Daoy (cell line): ENCODE measurements at places on chromosomes 6 and 20.
A peak's percentile ranks its signal among the peaks of the same experiment; 100 is the strongest.

DNA sequence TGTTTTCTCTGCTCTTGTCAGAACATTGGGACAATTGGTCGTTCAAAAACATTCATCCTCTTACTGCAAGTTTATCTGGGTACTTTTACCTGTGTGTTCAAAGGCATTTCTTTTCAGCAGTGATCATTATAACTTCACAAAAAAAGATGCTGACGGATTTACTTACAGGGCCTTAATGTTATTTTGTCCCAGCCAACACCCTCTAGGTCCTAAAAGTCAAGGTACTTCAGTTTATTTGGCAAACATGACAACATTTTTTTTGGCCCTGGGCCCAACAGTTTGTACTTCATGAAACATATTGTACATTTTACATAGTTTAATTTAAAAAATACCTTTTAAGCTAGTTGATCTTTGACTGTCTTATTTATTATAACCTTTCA, 241.2 kb upstream of the TAB2 start:
- no peak for DNase-seq

DNA sequence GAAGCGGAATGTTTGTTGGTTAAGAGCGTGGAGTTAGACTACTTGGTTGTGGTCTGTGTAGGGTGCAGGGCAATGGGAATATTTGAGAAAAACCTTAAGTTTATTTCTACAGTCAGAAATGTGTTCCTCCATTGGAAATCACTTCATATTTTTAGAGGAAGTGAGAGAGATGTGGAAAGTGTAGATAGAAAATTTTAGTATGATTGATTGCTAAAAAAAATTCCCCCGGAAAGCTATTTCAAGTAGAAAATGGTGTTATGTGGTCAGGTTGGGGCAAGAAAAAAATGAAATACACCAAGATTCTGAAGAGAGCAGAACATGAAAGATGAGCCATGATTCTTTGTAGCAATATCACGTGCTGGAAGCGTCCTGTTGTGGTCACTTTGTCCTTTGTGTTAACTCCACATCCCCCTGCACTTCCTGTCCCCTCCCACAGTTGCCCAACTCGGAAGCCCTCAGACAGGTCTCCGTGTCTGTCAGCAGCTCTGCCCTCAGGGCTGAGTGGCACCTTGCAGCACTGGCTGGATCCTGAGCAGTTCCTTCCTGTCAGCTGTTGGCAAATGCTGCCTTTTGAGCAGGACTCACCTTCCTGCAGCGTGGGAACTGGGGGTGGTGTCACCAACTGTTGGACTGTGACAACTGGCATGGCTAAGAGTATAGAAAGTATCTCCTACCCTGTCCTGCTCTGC, 137.5 kb upstream of the SLC24A3 start:
- no peak for DNase-seq

DNA sequence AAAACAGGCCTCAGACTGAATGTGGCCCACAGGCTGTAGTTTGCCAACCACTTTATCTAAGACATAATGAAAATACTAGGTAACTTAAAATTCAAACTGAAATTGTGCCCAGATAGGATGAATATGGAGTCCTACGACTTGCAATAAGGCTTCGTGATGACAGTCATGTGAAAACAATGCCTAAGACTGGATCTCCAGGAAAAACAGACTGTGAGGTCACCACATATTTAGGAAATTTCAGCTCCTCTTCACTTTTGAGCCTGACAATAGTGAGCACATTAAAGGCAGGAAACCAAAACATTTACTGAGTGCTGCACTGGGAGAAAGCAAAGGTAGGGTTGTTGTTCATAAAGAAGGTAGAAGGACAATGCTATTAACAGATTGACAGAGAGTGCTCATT, 50.0 kb downstream of the RTN4IP1 start:
- no peak for DNase-seq

GRCh38 chr6:88494401-88495140, 328.4 kb upstream of the CNR1 start:
- DNase-seq = no peak

DNA sequence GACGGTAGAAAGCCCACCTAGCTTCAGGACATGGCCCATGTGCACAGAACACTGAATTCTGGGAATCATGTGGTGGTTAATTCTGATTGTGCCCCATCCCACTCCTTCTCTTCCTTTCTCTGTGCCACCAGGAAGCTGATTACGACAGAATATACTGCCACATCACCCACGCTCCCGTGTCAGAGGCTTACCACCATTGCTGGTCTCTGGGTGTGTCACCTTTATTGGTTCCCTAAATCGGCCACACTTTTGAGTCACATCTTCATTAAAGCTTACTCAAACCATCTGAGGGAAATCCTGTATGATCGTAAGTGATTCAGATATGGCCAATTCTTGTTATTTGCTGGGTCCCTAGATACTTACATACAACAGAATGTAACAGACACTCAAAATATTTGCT, 3.1 kb downstream of the TRMT6 start:
- DNase-seq = no peak

DNA sequence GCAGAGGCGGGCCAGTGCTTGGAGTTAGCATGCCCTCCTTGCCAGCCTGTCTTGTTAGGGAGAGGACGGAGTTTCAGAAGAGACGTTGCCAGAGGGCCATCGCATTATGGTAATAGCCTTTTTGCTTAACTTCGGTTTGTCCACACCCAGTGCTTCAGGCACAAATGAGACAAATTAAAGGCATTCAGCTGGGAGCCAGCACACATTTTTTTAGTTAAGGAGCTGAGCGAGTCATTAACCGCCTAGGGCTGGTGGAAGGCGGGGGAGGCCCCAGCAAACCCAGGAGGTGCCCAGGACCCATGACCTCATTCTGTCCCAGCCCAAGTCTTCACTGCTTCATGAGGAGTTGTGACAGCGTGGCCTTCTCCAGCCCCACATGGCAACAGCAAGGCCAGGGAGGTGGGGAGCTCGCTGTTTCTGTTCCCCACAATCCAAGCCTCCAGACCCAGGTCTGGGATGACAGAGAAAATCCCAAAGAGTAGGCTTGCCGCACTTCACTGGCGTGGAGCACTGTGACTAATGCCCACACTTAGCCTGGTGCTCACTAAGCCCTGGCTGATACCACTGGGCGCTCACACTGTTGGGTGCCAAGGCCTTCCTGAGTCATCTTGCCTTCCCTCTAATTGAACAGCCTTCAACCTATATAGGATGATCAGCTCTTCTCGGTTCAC, 237.1 kb downstream of the ANKRD60 start:
- DNase-seq = peak; percentile 93

DNA sequence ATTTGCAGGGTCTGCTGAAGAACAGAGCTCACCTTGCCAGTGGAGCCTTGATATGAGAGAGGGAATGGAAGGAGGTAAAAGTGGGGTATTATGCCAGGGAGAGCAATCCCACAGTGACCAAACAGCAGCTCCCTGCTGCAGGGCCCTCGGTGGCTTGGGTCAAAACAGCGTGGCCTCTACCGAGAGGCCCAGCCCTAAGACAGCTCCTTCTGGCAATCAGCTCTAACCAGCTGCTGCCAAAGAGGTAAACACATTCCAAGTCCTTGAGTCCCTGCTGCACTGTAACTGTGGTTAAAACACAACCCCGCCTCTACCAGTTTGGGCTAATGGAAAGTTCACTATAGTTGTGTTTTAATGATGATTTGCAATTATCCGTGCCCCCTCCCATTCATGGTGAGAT, 1.4 kb upstream of the DAAM2 start:
- DNase-seq = no peak

DNA sequence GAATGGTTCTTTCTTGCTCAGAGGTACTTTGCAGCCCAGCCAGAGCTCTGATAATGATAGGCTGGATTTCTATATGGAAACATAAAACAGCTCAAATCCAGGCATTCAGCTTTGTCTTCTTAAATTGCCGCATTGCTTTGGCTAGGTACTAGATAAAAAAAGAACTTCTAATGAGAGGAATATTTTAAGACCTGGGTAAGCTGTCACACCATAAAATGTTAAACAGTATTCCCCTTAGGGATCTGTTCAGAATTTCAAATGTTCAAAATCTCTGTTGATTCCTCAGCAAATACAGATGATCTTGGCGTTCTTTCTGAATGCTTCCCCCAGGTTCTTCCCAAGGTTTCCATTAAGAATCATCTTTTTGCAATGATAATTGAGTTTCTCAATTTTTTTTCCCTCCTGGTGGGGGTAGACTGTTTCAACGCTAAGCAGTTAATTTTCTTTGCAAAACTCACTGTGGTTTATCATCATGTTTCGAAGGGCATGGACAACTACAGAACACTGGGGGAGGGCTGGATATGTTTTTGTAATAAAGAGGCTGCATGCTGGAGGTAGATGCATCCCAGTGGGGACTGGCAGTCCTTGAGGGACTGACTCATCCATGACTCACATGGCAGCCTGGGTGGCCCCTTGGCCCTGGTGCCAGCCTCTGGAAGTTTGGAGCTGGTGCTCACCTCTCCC, 31.0 kb downstream of the TIAM2 start:
- DNase-seq = peak; percentile 99

DNA sequence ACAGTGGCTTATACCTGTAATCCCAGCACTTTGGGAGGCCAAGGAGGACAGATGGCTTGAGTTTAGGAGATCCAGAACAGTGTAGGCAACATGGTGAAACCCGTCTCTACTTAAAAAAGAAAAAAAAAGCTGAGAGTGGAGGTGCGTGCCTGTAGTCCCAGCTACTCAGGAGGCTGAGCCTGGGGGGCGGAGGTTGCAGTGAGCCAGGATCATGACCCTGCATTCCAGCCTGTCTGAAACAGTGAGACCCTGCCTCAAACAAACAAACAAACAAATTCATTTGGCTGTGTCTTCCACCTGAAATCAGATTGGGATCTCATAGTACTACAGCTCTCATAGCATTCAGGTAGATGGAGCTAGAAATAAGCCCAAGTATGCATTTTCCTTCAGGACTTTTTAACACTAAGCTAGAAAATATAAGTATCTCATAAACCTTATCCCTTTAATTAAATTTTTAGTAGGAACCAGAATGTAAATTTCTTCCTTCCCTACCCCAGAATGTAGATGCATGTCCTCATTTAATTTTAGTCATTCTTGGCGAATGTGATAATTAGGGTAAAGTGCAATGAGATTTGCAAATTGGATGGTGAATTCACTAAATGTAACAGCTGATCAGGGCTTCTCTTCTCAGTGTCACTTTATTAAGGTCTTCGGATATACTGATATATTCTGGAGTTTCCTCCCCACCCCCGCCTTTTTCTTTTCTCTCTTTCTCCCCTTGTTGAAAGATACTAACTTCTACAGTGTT, 190.4 kb downstream of the CDKAL1 start:
- DNase-seq = no peak

DNA sequence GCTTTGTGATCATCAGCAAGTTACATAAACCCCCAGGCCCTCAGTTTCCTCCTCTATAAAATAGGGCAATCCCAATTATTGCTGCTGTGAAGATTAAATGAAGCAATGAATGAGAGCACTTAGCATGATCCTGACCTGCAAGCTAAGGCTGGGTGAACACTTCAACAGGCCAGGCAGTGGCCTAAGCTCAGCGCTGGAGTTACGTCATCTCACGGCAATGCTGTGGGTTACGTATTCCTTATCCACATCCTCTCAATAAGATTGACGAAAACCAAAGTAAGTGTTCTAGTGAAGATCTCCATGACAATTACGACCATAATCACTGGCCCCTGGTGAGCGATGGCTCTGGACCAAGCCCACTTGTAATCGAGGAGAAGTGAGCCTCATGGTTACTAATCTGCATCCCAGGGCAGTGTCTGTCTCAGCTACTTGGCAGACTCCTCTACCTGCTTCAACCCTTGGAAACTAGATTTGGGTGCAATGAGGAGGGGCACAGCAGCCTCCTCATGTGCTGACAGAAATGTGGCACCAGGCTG, 274.1 kb upstream of the ARID1B start:
- DNase-seq = peak; percentile 33

GRCh38 chr20:55173601-55174000, 698.2 kb downstream of the DOK5 start:
- DNase-seq = peak; percentile 42

- DNase-seq = peak; percentile 28
These were observed 18.6 kb downstream of the SNX14 start for GRCh38 chr6:85574932-85575598.

DNA sequence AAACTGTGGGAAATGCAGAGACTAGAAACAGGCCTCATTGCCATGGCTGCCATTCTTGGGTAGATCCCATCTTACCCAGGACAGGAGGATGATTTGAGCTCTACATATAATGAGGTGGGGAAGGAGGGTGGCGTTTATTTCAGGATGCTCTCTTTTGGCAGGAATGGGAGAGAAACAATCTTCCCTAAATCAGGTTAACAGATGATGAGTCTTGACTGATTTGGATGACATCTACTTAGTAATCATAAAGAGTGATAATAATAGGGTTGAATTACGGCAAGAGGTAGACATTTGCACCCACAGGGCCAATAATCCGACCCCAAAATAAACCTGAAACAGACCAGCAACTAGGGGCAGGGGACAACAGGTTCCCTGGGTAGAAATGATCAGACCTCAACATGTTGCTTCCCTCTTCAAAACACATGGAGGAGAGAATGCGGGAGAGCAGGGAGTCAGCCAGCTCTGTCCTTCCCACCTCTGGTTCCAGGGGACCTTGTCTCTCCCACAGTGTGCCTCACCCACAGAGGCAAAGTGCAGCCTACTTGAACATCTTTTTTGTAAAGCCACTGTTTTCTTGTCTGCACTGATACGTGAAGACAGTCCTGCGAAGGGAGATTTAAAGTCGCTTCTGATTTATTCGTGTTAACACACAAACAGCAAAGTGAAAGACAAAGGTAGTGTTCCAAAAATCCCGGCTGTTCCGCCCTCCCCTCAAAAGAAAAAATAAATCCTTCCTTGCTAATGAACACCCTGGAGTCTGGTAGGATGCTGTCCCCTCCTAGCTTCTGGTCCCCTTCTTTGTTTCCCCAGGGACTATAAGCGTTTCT, 3.9 kb downstream of the FOXQ1 start:
- no peak for DNase-seq

- no peak for DNase-seq
These were observed 131.8 kb downstream of the VEGFA start for GRCh38 chr6:43901733-43902230.

DNA sequence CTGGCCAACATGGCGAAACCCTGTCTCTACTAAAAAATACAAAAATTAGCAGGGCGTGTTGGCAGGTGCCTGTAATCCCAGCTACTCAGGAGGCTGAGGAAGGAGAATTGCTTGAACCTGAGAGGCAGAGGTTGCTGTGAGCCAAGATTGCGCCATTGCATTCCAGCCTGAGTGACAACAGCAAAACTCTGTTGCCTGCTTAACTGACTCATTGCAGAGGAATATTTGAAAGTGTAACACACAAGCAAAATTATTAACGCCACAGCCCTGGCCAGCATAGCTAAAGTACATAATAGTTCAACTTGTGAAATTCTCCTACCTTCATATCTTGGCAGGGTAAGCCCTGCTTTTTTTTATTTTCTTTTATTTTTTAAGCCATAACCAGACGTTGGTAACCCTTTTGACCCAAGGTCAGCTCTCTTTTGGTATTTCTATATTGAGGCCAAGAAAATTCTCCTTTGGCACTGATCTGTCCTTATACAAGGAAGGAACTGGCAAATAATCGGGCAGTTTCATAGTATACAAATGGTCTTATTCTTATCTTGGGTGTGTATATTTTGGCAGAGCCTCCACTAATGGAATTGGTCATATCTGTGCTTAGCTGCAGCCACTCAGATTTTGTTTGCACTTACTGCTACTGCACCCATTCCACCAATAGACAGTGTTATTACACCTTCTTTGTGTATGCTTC, 4.0 kb upstream of the ADGRF5 start:
- DNase-seq = peak; percentile 50

GRCh38 chr6:135535989-135536414, 38.5 kb upstream of the AHI1 start:
- peak; percentile 61 for DNase-seq
